ENCODE measurements at places on chromosomes 16 and 17.

- no peak for DNase-seq
Observed at GRCh38 chr16:11072420-11073153, 128.2 kb downstream of the CLEC16A start.

DNA sequence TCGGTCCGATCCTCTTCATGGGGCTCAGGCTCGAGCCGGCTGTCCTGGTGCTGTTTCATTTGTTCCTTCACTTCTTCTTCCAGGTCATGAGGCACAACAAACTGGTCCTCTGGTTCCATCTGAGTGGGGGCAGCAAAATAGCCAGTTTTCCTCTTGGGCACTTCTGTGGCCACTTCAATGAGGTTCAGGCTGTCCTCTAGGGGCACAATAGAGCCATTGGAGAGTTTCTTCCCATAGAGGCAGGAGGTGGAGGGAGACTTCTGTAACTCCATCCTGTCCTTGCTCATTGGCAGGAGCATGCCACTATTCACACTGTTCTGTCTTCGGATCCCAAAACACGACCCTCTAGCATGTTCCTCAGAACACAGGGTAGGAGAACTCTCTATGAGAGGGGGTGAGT lies 22.9 kb downstream of the MARVELD3 start:
- no peak for DNase-seq

GRCh38 chr17:77857613-77858012 lies 100.9 kb upstream of the TNRC6C start:
- DNase-seq: no peak

- no peak for DNase-seq
Observed at GRCh38 chr17:56939869-56940484, 20.9 kb downstream of the COIL start.

- DNase-seq: peak; percentile 30
Observed at GRCh38 chr17:17568772-17569195, 22.7 kb downstream of the PEMT start.

GRCh38 chr17:77924757-77925336 lies 33.7 kb upstream of the TNRC6C start:
- no peak for DNase-seq

DNA sequence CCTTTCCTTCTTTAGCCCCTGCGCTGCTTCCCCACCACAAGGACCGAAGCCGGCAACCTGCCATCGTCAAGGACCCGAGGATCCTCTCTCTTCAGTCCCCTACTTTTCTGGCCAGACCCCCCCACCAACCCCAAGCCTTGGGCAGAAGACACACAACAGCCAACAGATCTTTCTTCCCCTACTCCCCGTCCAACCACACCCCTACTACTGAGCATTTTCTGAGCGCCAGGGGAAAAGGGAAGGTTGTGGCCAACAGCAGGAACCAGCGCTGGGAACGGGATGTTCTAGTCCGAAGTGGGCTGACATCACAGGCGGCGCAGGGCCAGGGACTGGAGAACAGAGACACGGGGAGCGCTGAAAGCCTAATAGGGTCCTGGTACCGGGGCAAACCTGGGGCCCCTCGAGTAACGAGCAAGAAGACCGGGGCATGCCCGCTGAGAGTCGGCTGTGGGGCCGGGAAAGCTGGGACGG lies 528 bp downstream of the PER1 start:
- no peak for DNase-seq

DNA sequence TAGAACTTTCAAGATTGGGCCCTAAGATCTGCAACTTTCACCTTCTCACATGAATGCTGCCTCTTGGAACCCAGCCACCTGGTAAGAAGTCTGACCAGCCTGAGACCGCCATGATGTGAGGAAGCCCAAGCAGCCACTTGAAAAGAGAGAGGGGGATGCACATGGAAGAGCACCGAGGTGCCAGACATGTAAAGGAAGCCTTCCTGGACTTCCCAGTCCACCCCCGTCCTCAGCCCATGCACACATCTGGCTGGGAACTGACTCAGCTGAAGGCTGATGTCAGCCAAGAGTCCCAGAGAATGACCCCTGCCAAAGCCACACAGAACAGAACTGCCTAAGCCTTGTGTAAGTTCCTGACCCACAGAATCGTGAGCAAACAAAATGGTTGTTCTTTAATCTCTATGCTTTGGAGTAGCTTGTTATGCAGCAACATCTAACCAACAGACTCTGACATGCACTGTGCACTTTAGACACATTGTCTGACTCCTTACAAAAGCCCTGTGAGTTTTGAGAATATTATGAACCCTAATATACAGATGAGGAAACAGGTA lies 86.7 kb downstream of the RMI2 start:
- DNase-seq: no peak

GRCh38 chr17:32590974-32591373 lies 104.2 kb downstream of the CDK5R1 start:
- no peak for DNase-seq

DNA sequence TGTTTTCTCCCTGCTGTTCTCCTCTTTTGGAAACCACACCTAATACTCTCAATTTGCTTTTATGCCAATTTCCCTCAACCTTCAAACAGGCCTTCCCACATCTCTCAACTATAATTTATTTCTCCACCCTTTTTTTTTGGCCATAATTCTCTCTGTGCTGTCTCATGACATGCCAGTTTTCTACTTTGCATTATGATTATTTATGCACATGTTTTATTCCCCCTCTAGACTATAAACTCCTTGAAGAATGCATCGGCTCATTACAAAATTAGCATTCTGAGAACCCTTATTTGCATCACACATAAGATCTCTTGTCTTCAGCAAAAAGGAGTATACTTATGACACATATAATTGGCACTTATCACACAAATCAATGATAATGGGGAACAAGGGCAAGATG lies 10.9 kb upstream of the LYRM9 start:
- DNase-seq: no peak

DNA sequence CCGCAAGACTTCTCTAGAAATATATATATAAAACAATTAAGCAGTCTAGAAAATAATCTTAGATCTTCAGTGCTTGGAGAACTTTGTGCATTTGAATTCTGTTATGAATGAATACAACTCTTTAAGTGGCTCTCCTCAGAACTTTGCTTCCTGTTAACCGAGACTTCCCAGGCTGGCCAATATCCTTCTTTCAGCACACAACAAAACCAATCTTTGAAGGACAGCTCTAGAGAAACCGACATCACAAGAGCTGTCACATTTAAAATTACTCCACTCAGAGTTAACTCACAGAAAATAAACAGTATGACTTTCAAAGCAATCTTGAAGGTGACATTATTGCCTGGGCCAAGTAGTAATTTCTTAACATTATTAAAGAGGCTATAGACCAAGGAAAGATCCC lies 49.7 kb upstream of the ITGA2B start:
- no peak for DNase-seq

- no peak for DNase-seq
Observed at GRCh38 chr16:23005951-23006350, 143.3 kb downstream of the USP31 start.

GRCh38 chr17:80942423-80943345 lies 49.0 kb upstream of the CHMP6 start:
- DNase-seq: no peak

DNA sequence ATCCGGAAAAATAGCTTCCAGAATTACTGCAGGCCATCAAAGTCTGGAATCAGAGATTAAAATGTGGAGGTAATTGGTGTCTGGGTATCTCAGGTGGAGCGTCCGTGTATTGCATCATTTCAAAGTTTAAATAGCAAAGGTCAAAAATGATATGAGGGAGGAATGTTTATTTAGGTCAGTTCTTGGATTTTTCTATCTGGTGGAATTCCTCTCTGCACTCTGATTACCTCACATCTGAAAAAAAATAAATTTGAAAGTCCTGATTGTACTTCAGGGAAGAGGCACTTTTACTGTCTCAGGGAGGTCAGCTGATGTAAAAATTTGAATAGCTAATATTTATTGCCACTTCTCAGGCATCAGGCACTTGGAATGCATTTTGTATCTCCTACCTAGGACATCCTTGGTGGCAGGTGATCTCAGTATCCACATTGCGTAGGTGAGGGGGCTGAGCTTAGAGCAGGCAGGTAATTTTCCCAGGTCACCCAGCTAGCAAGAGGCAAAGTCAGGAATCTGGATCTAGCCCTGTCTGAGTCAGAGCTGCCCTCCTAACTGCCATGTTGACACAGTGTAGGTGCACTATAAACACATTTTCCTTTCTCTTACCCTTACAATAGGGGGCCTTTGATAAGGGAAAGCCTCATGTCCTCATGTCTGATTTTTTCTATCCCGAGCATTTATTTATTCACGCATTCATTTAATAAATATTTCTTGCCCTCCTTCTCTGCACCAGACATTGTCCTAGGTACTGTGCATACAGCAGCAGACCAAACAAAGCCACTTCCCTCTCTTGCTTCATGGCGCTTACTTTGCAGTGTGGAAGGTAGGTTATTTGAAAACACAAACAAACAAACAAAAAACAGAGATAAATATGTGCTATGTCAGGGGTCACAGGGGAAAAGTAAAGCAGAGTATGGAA lies 454.3 kb downstream of the HAPSTR1 start:
- DNase-seq: no peak

- DNase-seq: no peak
Observed at GRCh38 chr16:53085369-53085843, 30.6 kb downstream of the CHD9 start.

- no peak for DNase-seq
Observed at GRCh38 chr17:45935197-45935709, 40.9 kb downstream of the MAPT start.

DNA sequence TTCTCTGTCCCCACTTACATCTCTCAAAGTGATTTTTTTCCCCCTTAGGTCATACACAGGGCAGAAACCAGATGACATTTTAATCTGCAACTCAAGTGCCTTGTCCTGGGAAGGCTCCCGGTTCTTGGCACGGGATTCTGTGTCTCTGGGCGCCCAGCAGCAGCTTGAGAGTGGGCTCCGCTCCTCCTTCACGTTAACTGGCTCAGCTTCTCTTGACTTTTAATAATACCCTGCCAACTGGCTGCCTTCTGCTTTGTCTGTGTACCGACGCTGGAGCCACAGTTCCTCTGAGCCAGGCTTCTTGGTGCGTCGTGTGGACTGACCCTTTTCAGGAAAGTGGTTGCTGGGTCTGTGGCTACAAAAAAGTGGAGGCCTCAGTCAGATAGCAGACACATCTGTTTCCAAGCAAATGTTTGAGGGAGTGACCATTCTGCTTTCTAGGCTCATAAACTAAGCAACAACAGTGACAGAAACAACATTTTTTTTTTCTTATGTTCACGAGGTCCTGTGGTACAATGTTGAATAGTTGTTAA lies 64.9 kb downstream of the IRF8 start:
- DNase-seq: no peak

GRCh38 chr16:68338326-68339119 lies 27.7 kb downstream of the PRMT7 start:
- no peak for DNase-seq

- no peak for DNase-seq
Observed at GRCh38 chr17:36931697-36932382, 5.4 kb upstream of the LHX1 start.

DNA sequence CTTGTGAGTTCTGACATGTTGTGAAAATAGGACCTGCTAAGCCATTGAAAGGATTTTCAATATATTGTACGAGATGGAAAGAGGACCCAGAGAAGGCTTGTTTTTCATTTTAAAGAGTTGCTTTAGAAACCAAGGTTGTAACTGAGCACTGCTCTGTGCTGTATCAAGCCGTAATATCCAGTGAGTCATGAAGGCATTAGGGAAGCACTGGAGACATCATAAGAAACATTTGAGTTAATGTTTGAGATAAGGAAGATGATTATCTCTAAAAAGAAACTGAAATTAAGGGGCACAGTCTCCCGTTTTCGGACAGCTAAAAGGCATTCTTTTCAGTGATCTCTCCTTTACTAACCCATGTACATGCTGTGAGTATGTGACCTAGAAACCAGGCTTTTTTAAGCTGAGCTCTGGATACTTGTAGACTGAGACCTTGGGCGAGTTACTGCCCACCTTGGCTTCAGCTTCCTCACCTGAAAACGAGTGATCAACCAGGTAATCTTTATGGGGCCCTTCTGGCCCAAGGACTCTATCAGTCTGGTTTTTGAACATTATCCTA lies 149.2 kb upstream of the TBX2 start:
- DNase-seq: no peak

- no peak for DNase-seq
Observed at GRCh38 chr17:33072421-33073161, 80.9 kb downstream of the SPACA3 start.

GRCh38 chr17:56809820-56810179 lies 23.9 kb downstream of the C17orf67 start:
- DNase-seq: no peak

DNA sequence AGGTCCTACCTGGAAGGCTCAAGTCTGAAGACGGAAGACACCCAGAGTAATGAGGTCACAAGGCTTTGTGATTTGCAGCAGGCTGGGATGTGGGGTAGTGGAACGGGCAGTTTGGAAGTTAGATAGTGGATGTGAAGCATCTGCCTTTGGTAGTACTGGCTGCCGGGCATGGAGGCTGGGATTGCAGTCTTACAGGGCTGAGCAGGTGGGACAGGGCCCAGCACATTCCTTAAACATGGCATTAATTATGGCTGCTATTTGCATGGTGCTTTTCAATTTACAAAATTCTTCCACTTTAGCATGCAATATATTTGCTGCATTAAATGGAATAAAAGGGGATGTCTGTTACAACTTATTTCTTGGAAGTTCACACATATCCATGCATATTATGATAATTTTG lies 161.2 kb downstream of the UTP18 start:
- no peak for DNase-seq

DNA sequence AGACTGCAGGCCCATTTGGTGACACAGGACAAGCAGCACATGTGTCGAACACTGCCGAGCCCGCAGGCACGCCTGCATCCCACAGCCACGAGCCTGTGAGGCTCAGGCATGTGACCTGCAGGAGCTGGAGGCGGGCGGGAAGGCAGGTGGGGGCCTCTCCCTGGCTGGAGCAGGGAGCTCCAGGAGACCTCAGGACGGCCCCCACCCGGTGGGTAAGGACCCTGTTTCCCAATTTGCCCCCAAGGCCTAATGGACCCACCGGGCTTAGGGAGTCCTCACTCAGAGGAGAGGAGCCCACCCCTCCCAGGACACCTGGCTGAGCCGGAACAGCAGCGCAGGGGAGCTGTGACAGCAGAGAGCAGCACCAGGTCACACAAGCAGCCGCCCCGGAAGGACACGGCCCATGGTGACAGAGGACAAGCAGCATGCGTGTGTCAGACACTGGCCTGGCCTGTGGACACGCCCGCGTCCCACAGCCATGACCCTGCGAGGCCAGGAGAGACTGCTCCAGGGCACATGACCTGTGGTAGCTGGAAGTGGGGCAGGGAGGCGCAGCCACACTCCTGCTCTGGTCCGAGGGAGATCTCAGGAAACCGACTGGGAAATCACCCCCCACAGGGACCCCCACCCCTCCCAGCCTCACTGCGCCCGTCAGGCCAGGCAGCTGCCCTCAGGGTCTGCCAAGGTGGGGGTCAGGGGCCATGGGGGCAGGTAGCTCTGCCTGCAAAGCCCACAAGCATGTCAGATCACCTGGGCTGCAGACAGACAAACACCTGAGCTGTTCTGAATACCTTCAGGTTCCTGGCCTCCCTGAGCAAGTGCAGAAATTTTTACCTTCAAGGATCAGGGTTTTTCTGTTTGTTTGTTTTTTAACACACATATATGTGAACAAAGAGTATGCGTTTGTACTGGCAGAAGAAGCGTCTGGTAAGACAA lies 2.4 kb downstream of the SPSB3 start:
- DNase-seq: no peak

Data from T follicular helper cell (primary cell).